ENCODE measurements at places on chromosomes 6 and 20.
A peak's percentile ranks its signal among the peaks of the same experiment; 100 is the strongest.

DNA sequence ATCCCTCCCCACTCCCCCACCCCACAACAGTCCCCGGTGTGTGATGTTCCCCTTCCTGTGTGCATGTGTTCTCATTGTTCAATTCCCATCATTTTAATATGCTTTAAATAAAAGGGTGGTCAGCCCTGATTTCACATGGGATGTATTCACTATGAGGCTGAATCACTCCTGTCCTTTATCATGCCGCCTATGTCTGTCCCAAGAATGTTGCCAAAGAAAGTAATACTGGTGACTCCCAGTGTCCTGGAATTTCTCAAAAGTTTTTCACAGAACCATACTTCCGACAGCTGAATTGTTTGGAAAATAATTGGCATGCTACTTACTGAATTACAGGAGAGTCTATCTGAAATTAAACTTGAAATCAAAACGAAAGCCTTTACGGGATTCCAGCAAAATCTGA lies 217.7 kb downstream of the HAO1 start:
- DNase-seq = no peak

GRCh38 chr6:162971356-162971755 lies 243.6 kb downstream of the PACRG start:
- DNase-seq = no peak

GRCh38 chr6:50681213-50681824 lies 32.0 kb upstream of the TFAP2D start:
- DNase-seq = no peak

- DNase-seq = no peak
These were observed 28.4 kb downstream of the PRDM1 start for GRCh38 chr6:106114492-106114891.

- no peak for DNase-seq
These were observed 28.9 kb downstream of the SRSF3 start for GRCh38 chr6:36622901-36623546.

- peak; percentile 26 for DNase-seq
These were observed 1.9 kb upstream of the POU3F2 start for GRCh38 chr6:98832284-98833056.

DNA sequence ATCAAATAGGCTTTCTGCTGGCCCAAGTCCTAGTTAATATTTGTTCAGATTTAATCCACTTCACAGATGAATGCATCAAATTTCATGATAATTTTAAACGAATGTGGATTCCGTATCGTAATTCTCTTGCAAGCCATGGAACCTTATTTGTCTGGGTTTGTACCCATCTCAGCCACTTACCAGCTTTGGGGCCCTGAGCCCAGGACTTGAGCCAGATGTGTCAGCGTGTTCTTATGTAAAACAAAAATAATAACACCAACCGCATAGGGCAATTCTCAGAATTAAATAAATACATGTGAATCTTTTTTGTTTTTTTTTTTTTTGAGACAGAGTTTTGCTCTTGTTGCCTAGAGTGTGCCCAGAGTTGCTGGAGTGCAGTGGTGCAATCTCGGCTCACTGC lies 282.5 kb upstream of the PLCB4 start:
- DNase-seq = no peak

DNA sequence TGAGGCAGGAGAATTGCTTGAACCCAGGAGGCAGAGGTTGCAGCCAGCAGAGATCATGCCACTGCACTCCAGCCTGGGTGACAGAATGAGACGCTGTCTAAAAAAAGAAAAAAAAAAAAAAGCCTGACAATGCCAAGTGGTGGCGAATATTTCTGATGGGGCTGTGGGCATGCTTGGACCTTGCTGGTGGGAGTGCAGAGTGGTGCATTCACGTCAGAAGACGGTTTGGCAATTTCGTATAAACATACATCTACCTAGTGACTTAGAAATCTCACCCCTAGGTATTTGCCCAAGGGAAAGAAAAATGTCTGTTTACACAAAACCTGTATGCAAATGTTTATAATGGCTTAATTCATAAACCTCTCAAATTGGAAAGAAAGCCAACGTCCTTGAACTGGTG lies 33.6 kb downstream of the CTCFL start:
- DNase-seq = no peak

DNA sequence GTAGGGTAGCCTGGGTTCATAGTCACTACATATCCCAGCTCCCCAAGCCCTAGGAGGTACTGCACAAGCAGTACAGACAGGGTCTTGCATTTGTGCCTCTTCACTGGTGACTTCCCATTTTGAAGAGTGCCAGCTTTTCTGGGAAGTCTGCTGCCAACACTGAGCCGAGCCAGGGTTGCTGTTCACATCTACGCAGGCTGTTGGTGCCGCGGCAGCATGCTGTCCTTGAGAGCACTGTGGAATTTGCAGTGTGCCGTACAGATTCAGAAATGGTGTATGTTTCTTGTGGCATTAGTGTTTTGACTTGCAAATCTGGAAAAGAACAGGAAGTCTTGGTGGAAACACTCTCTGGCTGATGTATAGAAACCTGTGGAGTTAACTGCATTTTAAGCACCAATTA lies 67.5 kb downstream of the JARID2 start:
- no peak for DNase-seq

GRCh38 chr6:34018026-34018425 lies 127.9 kb downstream of the GRM4 start:
- no peak for DNase-seq

DNA sequence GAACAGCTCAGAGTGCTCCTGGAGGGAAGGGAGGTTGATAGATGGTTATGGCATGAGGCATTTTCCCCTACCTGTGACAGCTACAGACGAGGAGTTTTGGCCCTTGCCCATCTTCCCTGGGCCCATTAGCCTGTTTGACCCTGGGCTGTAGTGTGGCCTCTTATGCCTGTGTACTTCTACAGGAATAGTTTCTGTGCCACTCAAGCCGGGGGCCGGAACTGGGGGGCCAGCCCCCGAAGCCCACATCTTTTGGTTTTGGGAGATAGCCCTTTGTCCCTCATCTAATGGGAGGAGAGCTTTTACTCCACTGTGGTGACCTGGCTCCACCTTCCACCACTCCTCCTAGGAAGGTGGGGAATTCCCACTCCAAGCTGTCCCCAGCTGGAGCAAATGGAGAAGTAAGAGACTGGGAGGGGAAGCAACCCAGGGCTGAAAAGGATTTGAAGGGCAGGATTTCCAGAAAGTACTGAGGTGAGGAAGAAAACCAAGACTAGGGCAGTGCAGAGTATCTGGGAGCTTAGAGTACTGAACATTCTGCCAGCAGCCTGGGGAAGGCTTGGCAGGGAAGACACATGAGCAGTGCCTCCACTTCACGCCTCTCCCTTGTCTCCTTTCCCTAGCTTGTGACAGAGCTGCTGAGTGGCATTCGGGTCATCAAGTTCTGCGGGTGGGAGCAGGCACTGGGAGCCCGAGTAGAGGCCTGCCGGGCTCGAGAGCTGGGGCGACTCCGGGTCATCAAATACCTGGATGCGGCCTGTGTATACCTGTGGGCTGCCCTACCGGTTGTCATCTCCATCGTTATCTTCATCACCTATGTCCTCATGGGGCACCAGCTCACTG lies 6.9 kb downstream of the ABCC10 start:
- no peak for DNase-seq

DNA sequence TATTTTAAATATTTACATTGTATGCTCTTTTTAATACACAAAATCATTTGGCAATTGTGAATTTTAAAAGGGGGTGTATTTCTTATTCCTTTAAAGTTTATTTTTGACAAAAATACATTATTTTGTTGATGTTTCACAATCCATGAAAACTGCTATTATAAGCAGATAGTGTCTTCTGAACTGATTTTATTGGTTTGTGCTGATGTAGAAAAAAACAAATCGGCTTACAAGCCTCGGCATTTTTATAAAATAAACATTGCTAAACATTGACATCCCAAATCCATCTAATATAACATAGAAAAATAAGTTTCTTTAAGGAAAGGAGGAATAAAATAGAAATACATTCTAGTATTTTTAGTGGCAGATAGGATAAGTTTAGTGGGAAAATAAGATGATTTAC lies 634.7 kb downstream of the GRIK2 start:
- DNase-seq = no peak

- no peak for DNase-seq
These were observed 59.1 kb upstream of the CCDC28A start for GRCh38 chr6:138714493-138714892.

GRCh38 chr6:9914951-9915350 lies 499.9 kb downstream of the TFAP2A start:
- DNase-seq = no peak

DNA sequence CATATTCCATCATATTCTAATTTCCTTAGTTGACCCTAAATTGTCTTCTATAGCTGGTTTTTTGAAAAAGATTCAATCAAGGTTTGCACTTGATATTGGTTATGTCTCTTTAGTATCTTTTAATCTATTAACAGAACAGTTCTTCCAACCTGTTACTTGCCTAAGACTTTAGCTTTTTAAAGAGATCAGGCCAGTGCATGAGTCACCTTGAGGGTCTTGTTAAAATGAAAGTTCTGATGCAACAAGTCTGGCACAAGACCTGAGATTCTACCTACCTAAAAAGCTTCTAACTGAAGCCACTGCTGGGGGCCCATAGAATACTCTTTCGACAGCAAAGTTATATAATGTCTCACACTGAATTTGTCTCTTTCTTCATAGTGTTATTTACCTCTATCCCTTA lies 3.2 kb downstream of the USP45 start:
- DNase-seq = no peak

DNA sequence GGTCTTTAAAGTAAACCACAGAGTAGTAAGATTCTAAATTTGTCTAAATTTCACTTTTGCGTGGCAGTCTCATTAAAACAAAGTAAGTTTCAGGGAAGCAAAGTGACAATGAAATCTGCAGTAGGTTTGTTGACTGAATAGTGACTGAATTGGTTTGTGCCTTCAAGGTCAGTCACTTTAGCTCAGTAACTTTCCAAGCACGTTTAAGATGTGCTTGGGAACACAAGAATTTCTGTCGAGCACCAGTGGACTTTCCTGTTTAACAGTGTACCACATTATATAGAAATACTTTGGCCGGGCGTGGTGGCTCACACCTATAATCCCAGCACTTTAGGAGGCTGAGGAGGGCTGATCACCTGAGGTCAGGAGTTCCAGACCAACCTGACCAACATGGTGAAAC lies 1.7 kb upstream of the CD24 start:
- DNase-seq = no peak

Measured in skeletal muscle cell (primary cell).